ENCODE measurements at places on chromosomes 7 and 10.

DNA sequence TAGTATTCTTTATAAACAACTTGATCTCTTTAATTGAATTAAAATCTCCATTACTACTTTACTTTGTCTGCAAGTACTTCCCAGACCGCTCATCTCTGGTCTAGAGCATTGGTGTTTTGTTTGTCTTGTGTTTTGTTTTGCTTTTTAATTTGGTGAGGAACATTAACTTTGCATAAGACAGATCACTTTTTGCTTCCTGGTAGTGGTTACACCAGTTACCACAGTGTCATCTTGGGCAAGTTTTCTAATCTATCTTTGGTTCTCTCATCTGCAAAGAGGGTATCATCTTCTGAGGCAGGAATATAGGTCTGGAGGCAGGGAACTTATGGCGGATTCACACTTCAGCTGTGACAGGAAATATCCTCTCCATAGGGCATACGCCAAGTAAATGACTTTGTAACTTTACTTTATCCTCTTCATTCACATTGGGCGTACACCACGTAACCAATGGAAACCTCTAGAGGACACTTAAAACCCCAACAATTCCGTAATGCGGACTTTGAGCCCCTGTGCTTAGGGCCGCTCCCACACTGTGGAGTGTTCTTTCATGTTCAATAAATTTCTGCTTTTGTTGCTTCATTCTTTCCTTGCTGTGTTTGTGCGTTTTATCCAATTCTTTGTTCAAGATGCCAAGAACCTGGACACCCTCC, 83.2 kb upstream of the JAZF1 start:
- DNase-seq: no peak

DNA sequence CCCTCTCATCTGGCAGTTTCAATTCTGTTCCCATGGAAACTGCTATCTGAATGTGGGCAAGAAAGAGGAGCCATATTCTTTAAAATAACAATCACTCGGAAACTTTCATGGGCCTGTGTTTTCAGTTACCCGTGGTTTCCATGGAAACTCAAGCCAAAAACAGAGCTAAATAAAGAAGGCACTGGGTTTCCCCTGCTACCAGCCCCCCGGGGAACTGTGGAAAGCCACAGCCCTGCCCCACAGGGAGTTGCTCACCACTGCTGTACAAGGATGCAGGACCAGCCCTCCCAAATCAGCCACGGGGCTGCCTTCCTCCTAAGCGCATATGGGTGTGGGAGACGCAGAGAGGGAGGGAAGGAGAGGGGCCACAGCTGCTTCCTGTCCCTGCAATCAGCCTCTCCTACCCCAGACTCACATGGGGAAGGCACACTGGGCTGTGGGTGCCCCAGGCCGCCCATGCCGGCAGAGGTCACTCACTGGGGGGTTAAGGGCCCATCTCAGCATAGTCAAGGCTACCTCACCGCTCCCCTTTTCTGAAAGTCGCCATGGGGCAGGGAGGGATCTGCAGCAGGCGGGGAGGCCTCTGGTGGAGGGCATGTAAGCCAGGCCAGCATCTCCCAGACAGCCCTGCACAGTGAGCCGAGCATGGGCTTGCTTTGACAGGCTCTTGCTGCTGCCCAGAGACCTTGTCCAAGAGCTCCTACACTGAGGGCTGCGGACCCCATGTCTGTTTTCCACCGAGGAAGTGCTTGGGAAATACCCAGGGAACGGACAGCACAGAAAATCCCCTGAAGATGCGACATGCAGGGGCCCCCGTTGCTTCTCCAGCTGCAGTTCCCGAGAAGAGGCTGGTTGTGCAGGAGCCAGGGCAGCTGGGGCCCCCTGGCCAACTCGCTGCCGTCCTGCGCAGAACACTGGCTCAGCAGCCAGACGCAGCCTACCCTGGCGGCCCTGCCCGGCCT, 157.3 kb upstream of the PPP2R2D start:
- DNase-seq: no peak

GRCh38 chr10:121113385-121113696, 262.2 kb downstream of the WDR11 start:
- DNase-seq: no peak

GRCh38 chr10:44399659-44400451, 15.0 kb upstream of the CXCL12 start:
- DNase-seq: no peak

DNA sequence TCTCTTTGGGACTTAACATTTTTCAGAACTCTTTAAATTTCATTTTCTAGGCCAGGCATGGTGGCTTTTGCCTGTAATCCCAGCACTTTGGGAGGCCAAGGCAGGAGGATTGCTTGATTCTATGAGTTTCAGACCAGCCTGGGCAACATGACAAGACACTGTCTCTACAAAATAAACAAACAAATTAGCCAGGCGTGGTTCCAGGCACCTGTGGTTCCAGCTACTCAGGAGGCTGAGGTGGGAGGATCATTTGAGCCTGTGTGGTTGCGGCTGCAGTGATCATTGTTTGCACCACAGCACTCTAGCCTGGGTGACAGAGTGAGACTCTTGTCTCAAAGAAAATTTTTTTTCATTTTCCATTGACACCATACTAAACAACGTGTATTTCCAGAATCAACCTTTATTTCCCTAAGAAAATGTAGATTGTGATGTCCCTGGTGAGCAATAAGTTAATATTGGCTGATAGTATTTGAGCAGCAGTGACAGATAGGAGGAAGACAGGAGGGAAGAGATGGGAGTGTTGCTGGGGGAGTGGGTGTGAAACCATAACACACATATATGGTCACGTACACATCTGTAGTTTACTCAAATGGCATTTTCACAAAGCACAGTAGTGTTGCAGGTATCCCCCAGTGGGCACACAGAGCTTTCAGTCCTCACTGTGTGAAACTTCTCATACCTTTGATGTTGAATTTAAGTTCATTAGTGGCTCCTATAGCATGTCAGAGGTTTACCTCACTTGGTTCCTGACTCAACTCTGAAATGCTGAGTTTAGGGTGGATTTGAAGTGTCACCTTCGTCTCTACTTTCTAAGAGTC, 205.6 kb downstream of the AUTS2 start:
- no peak for DNase-seq

GRCh38 chr10:79289801-79290200, 57.5 kb upstream of the PPIF start:
- DNase-seq: no peak

DNA sequence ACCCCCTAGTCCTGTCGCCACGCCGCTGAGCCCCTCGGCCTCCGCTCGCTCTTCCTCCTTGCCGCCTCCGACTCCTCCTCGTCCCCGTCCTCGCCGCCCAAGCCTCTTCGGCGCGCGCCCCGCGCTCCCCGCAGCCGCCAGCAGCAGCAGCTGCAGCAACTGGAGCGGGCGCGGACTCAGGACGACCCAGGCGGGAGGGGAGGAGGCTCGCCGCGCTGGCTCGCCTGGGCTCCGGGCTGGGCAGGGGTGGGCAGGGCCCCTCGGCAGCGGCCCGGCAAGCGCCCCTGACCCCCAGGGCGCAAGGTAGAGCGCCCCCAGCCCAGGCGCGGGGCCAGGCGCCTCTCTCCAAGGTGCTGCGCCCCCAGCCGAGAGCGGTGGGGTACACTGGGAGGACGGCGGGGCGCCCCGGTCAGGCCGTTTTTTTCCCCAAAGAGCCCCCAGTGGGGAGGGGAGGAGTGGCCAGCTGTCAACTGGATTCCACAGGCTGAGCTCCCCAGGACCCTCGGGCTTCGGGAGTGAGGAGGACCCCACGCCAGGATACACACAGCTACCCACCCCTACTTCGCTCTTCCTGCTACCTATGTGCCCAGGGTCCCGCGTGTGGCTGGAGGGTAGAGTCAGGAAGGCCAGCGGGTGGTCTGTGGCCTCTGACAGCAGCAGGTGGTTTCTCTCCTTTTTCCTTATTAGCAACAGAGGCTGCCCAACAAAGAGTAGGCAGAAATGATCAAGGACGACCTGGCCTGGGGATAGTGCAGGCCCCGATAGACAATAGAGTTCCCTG, 903 bp upstream of the KCNMA1 start:
- DNase-seq: no peak

DNA sequence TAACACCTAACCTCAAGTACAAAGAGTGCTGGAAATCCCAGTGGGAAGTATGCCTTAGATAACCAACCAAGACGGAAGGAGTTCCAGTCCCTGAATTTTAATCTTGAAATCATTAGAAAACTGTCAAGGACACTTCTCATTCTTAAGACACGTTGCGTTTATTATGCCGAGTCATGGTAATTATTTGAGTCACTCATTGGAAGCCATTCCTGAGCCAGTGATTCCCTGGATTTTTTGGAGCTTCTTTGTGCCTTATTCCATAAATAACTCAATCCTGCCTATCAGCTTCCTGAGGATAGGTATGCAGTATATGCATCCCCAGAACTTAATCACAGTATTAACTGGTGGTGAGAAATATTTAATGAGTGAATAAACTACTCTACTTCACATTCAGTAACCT, 77.4 kb downstream of the PPP1R17 start:
- DNase-seq: no peak

GRCh38 chr10:129790715-129791446, 173.2 kb downstream of the EBF3 start:
- no peak for DNase-seq

DNA sequence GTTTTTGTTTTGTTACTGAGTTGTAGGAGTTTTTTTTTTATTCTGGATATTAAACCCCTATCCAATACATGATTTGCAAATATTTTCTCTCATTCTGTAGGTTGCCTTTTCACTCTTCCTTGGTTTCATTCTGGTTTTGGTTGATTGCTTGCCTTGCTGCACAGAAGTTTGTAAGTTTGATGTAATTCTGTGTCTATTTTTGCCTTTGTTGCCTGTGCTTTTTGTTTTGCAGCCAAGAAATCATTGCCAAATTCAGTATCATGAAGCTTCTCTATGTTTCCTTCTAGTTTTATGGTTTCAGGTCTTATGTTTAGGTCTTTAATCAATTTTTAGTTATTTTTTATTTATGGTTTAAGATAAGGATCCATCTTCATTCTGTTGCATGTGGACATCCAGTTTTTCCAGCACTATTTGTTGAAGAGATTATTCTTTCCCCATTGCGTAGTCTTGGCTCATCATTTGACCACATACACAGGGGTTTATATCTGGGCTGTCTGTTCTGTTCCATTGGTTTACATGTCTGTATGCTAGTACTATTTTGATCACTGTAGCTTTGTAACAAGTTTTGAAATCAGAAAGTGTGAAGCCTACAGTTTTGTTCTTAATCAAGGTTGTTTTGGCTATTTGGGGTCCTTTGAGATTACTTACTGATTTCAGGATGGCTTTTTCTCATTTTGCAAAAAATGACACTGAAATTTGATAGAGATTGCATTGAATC, 26.4 kb downstream of the BMPR1A start:
- DNase-seq: no peak

DNA sequence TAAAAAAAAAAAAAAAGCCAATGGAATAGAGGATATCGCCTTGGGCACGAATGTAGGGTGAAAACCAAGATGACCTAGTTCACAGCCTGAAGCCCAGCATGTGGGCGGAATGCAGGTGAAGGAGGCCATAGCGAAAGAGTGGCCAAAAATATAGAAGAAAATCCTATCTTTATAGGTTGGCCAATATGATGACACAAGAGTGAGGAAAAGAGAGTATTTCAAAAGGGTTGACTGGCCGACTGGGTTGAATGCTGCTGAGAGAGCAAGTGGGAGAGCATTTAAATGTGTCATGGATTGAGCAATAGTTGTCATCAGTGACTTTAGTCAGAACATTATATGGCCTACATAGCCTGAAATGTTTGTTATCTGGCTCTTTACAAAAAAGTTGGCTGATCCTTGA, 17.2 kb upstream of the GLI3 start:
- DNase-seq: no peak

- no peak for DNase-seq
Measured at GRCh38 chr7:2012981-2013380, 219.8 kb downstream of the MAD1L1 start.

DNA sequence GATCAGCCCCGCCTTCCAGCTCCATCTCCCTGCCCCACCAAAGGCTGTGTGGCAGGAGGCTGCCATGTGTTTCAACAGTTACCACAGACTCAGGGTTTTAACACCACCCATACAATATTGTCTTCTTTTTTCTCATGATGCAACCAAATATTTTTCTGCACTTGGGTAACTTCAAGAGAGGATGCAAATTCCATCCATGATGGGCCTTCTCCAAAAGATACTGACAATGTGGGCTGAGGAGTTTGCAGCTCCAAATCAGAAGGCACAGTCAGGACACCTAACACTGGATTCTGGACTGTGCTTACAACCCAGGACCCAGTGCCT, 347.9 kb downstream of the GRID1 start:
- DNase-seq: no peak

DNA sequence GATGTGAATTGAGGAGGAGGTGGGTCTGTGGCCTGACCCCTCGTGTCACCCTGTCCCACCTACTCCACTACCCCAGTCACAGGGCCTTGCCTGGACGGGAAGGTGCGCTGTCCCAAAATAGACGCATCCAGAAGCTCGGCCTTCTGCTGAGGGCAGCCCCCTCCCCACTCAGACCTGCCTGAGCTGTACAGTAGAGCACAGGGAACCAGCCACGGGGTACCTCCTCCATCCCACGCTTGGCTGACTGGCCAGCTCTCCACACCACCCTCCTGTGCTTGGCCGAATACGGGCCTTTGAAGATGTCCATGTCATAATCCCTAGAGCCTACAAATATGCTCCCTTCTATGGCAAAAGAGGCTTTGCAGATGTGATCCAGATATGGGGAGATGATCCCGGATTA, 88.3 kb downstream of the CHST15 start:
- DNase-seq: no peak

DNA sequence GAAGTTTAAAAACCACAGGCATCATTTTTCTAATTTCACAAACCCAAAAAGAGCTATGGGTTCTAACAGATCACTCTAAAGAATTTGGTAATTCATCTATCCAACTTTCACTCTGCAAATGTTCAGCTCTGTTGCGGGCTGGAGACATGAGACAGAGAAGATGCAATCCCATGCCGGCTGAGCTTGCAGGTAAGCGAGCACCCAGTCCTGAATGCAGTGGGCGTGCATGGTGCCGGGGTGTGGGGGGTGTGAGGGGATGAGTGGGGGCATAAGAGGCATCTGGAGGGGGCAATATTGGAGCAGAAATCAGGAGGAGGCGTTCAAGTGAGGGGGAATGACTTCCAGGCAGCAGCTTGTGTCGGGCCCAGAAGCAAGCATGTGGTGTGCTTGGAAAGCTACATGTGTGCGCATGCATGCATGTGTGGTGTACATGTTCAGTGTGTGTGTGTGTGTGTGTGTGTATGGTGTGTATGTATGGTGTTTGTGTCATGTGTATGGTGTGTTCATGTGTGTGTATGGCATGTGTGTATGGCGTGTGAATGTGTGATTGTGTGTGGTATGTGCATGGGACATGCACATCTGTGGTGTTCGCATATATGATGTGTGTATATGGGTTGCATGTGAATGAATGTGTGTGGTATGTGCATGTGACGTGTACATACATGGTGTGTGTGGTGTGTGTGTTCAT, 172.9 kb downstream of the PRKCQ start:
- DNase-seq: no peak

GRCh38 chr7:116828281-116828680, 34.1 kb upstream of the CAPZA2 start:
- DNase-seq: no peak

DNA sequence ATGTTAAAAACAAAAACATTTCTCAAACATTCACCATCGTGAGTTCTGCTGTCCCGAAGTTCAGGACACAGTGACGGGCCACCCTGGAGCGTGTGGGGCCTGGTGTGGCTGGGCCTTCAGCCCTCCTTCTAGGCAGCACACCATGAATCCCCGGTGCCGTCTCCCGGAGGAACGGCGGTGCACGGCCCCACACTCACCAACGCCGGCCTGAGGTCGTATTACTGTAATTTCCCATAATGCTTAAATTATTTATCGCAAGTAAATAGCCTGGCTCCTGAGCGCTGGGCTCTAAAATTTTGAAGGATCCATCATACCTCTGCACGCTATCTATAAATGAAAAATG, 1.4 kb downstream of the STK32C start:
- DNase-seq: no peak
